ENCODE measurements at places on chromosomes 7 and 10. TPM values are rescaled to one million over a fixed set of nuclear protein-coding genes. Genes with fewer than 3 reads are reported as not detected.

- peak; percentile 59 for DNase-seq
These were observed 284.4 kb downstream of the IPMK start for GRCh38 chr10:57983281-57983791.

DNA sequence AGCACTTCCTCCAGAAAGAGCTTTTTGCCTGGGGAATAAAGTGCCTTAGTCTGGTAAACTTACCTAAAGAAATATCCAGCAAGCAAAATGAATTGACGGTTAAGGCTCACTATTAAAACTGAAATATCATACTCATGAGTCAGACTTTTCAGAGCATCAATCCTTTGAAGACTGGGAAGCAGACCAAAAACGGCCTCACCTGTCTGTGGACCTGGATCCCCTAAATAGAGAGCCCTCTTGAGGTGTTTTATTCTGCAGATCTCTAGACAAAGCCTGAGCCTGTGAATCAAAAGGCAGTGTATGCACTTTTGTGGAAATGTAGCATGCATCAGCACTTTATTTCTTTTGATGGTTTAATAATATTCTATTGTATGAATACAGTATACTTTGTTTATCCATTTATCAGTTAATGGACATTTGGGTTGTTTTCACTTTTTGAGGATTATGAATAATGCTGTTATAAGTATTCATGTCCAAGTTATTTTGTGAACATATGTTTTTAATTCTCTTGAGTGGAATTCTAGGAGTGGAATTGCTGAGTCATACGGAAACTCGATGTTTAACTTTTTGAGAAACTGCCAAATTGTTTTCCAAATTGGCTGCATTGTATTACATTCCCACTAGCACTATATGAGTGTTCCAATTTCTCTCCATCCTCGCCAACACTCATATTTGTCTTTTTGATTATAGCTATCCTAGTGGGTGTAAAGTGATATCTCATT, 449.0 kb upstream of the IGFBP3 start:
- peak; percentile 47 for DNase-seq

The GPRIN2 gene
- total RNA-seq = 0.53 TPM

GRCh38 chr7:132572526-132572925, 3.7 kb downstream of the PLXNA4 start:
- no peak for DNase-seq

DNA sequence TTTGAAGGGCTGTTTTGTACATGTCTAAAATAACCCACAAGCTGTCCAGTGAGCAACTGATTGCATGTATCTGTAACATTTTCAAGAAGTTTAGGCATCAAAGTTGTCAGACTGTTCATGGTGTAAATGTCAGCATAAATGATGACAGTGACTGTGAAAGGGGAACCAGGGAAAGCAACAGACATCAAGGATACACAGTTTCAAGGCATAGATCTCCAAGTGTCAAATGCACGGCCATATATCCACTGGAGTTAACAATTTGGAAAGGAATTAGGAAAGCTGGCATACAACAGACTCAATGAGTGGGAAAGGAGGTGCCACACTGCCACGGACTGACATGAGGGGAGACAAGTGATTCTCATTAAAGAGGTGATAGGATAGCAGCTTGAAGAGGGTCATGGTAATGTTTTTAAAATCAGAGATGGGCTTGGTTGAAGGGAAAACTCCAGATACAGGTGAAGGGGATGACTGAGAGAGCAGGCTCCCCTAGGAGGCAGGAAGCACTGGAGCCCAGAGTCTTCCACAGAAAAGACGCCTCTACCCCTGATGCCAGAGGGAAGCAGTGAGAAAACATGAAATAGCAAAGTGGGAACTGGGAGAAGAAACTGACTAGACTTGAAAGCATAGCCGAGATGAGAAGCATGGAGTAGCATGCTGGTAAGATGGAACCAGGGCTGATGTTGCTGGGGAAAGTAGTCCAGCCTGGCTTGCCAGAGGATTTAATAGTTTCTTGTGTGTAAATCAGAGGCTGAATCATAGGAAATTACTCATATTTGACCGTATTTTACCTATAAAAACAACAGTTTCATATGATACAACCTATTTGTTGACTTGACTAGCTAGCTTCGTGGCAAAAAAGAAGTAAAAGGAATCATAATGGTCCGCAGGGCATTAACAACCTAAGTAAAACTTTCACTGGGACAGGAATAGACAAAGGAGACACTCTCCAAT, 18.6 kb downstream of the NSMCE4A start:
- peak; percentile 92 for DNase-seq

The ELN gene
- total RNA-seq = under 0.01 TPM

The CNPY1 gene
- not detected for total RNA-seq

The FKBP9 gene
- 571 TPM for total RNA-seq

The GPNMB gene
- 57.0 TPM for total RNA-seq

DNA sequence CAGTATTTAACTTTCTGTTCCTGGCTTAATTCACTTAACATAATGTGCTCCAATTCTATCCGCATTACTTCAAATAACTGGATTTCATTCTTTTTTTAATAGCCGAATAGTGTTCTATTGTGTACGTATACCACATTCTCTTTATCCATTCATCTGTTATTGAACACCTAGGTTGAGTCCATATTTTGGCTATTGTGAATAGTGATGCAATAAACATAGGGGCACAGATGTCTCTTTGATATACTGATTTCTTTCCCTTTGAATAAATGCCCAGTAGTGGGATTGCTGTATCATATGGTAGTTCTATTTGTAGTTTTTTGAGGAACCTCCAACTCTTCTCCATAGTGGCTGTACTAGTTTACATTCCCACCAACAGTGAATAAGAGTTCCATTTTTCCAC, 25.5 kb upstream of the TSPAN33 start:
- DNase-seq = no peak

DNA sequence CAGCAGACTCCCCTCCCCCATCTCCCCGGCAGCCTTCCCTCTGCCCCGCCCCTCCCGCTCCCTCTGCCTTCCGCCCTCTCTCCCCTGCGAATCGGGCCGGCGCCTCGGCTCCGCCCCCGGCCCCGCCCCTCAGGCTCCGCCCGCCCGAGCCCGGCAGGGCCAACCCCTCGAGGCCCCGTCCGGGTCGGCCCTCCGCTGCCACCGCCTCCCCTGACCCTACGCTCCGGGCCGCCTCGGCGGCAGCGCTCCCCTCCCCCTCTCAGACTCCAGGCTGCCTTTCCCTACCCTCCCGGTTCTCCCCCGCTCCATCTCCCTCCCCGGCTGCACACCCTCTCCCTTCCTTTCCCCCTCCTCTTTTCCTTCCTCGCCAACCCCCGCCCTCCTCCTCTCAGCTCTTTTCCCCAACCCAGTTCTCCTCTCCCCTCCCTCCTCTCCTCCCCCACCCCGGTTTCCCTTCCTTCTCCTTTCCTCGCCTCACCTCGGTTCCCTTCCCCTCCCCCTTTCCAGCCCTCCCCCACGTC, 1.6 kb downstream of the ZNF467 start:
- peak; percentile 63 for DNase-seq

The C10orf105 gene
- total RNA-seq = not detected

GRCh38 chr10:31888442-31888841, 40.2 kb downstream of the ARHGAP12 start:
- DNase-seq = no peak

The ZNF488 gene
- total RNA-seq = 0.13 TPM

DNA sequence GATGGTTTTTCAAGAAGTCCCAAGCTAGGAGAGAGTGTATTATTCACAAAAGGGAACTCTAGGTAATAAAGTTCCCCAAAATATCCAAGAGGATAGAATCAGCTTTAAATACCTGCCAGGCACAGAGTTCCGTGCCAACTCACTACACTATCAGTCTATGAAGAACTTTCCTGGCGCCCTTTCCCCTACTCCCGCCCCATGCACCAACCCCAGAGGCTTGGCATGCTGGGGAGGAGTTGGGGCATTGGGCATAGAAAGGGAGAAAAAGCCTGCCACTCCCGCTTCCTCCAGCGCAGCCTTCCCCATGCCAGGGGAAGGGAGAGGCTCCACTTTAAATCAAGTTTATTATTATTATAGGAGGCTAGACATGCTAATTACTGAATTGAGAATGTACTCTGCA, 54.9 kb downstream of the ZNF800 start:
- no peak for DNase-seq

DNA sequence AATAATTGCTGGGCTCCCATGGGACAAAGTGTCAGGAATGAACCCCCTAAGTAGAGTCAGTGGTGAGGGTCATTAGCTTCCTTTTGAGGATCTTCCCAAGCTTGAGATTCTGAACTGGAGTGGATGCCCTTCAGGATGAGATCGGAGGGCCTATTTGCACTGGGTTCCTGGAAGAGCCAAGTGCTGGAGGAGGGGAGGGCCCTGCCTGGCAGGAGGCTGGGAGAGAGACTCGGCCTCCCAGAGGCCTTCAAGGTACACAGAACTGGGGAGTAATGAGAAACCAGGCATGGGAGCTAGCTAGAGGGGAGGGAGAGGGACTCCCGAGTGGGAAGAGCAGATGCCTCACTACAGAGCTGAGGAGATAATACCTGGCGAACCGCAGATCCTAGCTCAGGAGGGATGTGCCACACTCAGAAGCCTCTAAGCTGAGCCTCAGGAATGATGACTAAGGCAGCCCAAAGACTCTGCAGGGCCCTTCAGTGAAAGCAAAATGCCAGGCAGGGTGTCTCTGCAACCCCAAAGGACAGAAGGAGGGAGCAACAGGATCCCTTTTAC, 9.4 kb downstream of the PDAP1 start:
- DNase-seq = no peak

- DNase-seq = no peak
These were observed 73.7 kb downstream of the INSIG1 start for GRCh38 chr7:155371331-155371883.

GRCh38 chr7:1763033-1763432, 93.0 kb downstream of the ELFN1 start:
- no peak for DNase-seq

The ANKRD7 gene
- 0.26 TPM for total RNA-seq

DNA sequence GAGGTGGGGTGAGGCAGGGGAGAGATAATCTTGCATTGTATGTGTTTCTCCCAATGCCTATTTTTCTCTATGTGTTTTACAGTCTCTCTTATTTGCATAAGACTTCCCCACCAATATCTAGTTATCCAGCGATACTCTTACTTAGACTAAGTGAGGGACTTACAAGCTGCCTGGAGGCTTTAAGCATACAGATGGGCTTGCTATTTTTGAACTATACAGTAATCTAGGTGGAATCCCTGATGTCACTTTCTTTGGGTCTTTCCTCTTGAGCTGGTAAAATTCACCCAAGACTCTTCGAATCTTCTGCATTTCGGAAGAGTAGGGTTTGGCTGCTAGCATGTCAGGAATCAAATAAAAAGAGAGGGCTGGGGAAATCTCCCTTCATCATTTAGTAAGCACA, 76.6 kb downstream of the NDUFB2 start:
- DNase-seq = no peak

DNA sequence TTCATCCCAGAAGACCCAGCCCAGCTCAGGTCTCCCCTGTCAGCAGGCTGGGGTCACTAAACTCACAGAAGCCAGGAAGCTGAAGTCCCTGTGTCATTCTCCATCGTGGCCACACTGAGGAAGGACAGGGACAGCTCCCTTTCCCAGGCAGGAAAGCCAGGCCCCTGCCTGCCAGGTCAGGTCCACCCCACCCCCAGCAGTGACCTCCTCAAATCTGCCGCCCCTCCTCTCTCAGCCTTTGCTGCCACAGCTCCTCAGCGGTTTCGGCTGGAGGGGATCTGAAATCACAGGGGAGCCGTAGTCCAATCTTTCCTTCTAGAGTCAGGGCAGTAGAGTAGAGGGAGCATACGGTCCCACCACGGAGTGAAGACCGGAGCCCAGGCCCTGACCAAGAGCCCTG, 150.9 kb upstream of the UNC5B start:
- no peak for DNase-seq
